Heart left ventricle (tissue), 16 donors: ENCODE measurements at places on chromosomes 1 and 21. TPM values are rescaled to one million over a fixed set of nuclear protein-coding genes. Genes with fewer than 3 reads are reported as not detected.

The LAMC1 gene
- 196 TPM for total RNA-seq

The MSH4 gene
- 0.25 TPM for total RNA-seq

The A3GALT2 gene
- total RNA-seq, result not detected

The TEDDM1 gene
- total RNA-seq, result not detected

The BRDT gene
- total RNA-seq, result not detected

The ETNK2 gene
- 2.5 TPM for total RNA-seq

The FCER1G gene
- total RNA-seq, result 17.1 TPM

DNA sequence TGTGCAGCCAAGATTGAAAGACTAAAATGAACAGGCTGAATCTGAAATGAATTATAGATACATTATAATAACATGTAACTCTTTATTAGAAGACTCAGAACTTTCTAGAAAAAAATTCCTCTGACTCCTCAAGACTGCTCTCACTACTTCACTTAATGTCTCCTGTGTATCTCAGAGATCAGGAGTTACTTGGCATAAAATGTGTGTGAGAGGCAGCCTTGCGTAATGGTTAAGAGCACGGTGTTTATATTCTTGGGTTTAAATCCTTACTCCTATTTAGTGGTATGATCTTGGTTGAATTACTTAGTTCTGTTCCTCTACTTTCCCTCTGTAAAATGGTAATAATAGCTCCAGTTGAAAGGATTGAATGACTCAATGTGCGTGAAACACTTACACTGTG lies 634.9 kb downstream of the LTN1 start:
- no peak for DNase-seq

- DNase-seq, result no peak
Measured at GRCh38 chr1:112828716-112829115, 113.6 kb upstream of the PPM1J start.

DNA sequence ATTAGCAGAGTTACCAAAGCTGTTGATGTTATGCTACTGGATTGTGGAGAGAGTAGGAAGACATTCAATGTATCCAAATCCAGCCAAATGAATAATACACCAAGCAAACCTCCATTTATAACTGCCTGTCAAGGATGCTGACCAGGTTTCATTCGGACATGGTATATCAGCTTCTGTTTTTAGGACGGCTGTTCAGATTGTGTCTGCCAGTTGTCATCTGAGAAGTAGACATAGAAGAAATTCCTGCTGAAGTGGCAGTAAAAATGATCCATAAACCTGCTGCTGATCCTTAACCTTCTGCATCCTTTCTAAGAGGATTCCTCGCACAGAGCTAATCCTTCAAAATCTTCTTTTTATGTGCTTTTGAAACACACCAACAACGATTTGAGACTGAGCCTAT lies 663.6 kb upstream of the PLXNA2 start:
- DNase-seq, result no peak

GRCh38 chr1:73106931-73107330 lies 824.6 kb upstream of the NEGR1 start:
- DNase-seq, result no peak

DNA sequence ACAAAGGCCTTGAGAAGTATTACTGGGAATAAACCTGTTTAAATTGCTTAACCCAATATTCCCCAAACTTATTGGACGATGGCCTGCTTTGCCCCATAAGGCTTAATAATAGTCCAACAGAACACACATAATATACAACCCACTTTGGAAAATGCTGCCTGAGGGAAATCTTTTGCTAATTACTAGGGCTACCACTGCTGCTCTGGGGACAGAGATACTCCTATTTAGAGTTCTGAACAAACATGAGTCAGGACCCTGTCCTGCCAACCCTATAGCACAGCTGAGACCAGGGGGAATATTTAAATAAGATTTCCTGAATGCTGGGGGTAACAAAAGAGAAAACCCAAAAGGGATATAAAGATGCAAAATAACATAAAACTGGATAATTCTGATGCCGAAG lies 139.1 kb downstream of the BRINP2 start:
- DNase-seq, result no peak

- no peak for DNase-seq
Measured at GRCh38 chr1:41665962-41666917, 181.8 kb upstream of the EDN2 start.

GRCh38 chr1:156445789-156446263 lies 54.7 kb downstream of the MEF2D start:
- peak; percentile 78 for DNase-seq

DNA sequence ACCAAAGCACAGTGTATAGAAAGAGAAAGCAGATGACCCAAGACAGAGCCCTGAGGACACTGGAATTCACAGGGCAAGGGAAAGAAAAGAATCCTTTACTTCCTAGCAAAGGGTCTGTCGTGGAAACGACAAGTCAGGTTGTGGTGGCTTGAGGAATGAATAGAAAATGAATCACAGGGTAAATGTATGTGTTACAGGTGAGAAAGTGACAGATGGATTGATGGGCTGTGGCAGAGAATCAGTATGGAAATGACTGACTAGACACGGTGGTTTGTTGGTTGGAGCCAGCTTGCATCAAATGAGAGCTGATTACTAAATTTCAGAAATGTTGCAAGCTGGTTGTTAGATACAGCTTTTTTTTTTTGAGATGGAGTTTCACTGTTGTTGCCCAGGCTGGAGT lies 46.9 kb downstream of the PTP4A2 start:
- DNase-seq, result no peak

GRCh38 chr1:210362526-210362925 lies 33.8 kb downstream of the HHAT start:
- DNase-seq, result no peak

GRCh38 chr1:74368335-74368734 lies 133.1 kb downstream of the TNNI3K start:
- DNase-seq, result no peak

DNA sequence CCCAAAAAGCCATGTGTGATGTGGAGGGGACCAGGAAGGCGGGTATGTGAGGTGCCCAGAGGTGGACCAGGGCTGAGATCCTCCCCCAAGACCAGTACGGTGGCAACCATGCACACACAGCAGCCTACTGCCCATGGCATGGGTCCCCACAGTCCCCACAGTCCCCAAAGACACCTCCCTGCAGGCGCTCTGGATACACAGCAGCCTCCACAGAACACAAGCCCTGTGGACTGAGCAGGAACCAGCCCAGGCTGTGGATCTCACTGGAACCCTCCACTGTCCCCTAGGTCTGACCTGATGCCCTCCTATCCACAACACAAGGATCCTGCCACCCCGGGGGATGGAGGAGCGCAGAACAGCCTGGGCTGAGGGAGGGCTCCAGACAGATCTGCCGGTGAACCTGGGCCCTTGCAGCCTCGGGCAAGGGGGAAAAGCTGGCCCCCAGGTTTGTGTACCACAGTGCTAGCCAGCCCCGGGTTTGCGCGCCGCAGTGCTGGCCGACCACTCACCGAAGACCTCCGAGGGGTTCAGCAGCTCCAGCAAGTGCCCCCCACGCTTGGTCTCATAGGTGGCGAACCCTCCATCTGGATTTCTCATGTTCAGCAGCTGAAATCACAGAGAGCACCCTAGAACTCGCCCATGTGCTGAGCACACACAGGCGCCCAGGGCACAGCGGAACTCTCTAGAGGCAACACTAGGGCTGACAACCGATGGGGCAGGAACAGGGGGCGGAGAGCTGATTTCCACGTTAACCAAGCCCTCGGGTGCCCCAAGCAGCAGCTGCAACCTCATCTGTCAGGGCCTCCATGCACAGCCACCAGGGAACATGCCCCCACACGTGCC lies 22.1 kb upstream of the SPATC1L start:
- DNase-seq, result no peak

DNA sequence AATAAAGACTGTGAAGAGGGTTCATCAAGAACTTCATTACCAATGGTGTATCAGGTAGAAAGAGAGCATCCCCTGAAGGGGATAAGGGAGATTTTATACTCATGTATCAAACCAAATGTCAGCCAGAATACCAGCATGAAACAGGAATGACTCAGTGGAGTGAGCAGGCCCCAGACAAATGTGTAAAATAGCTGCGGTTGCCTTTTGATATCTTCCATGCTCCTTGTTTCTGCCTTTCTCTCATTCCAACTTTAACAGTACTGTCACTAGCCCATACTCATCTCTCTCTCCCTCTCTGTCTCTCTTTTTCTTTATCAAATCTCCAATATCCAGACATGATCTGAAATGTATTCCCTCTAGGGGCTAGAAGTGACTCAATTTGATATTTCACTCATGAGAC lies 47.8 kb downstream of the GPR88 start:
- no peak for DNase-seq

DNA sequence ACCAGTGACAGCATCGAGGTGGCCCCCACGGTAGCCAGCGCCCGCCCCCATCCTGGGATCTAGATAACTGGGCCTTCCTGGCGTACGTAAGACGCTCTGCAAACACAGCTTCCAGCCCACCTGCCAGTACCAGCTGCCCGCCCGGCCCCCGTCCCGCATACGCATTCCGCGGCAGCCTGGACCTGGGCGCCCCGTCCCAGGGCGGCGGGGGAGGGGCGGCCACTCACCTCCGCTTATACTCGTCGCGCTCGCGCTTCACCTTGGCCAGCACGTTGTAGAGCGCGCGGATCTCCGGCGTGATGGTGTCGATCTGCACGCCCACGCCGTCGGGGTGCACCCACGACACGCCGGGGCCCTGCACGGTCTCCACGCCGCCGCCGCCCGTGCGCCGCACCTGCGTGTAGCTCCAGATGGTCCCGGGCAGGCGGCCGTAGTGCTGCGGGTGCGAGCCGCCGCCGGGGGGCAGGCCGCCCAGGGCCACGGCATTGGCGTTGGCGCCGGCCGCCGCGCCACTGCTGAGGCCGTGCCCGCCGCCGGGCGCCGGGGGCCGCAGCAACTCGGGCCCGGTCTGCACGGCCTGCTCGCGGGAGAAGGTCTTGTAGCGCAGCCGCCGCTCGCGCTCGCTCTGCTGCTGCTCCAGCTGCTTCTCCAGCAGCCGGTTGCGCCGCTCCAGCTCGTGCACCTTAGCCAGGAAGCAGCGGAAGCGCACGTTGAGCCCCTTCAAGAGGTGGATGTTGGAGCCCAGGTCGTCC lies 859 bp downstream of the IFFO2 start:
- DNase-seq, result peak; percentile 49

GRCh38 chr21:32411350-32412161 lies 950 bp upstream of the EVA1C start:
- peak; percentile 96 for DNase-seq

DNA sequence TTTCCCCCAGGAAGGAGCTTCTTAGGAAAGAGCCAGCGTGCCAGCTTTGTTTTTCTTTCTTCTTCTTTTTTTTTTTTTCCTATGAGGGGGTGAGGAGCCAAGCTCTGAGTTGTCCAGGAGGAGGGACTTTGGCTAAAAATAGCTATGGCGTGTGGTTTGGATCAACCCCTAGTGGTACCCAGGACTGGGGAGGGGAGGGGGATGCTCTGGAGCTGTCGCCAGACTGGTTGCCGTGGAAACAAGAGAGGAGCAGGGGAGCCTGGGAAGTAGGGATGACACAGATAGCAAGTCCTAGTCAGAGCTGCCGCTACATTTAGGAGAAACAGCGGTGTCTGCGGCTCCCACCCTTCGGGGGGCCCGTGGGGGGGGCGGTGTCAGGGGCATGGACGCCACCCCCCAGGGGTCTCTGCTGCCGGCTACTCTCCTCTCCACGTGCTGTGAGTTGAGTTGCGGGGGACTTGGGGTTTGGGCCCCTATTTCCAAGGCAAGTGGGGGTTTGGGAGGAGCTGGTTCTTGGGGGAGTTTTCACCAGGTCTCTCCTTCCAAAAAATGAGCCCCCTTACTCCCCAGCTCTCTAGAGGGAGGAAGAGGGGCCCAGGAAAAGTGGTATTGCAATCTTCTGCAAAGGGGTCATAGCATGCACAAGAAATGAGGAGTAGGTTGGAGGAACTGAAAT lies at the start of gene KCNJ9:
TSS of gene KCNJ9 (plus strand) at position 278 of the 676 bp plus-strand sequence. CDS start 2,493 bp downstream, outside the sequence.
- DNase-seq, result no peak

DNA sequence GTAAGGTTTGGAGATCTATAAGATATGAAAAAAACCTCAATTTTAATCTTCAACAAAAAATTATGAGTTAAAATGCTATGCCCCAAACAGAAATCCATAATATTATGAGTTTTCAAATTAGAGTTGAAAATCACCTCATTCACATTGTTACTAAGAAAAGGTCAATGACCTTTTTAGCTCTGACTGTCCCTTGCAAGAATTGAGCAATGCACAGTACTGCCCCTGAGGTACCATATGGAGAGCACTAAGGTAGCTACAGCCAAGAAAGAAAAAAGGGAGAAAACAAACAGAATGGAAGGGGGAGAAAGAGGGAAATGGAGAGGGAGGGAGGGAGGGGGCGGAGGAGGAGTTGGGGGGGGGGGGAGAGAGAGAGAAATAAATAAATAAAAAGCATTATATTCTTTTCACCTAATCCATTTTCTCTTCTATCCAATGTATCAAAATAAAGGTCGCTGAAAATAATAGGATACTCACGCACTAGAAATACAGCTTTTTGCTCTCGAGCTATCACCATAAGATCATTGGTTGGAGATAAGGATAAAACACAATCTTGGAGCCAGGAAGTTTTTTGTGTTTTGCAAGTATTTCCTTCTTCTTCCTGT lies 58.8 kb downstream of the RAB3GAP2 start:
- DNase-seq, result no peak

GRCh38 chr1:7334475-7335035 lies 436.5 kb upstream of the VAMP3 start:
- peak; percentile 29 for DNase-seq

DNA sequence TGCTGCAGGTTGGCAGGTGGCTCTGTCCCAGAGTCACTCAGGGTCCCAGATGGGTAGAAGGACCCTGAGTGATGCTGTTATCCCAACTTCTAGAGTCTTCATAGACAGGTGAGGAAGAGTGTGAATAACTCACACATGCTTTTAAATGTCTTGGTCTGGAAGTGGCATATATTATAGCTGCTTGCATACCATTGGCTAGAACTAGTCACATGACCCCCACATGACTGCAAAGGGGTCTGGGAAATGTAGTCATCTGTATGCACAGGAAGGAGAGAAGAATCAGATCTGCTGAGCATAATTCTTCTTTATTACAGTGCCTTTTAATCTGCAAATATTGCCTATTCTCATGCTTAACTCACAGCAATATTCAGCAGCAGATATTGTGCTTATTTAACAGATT lies 28.2 kb upstream of the KLHDC7A start:
- DNase-seq, result no peak
